HEK293T (cell line): ENCODE measurements at places on chromosomes 3 and 15.

DNA sequence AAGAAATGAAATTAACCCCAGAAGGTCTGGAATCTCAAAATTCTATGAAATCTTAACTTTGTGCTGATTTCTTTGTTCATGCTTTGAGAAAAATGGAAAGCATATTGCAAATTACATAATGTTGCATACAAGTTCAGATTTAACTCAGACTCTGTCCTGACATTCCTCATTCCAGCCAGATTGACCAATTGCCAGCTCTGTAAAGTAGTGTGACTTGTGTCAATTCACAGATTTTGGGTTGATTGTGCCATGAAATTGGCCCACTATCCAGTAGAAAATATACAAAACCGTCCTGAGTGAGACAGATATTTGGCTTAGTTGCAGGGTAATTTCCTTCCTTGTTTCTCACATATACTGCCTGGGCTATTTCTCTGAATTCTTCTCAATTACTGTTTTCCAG, 1312.6 kb downstream of the ROBO1 start:
- DNase-seq, result no peak

- DNase-seq, result no peak
These were observed 387.6 kb downstream of the ROBO2 start for GRCh38 chr3:77427528-77427927.

DNA sequence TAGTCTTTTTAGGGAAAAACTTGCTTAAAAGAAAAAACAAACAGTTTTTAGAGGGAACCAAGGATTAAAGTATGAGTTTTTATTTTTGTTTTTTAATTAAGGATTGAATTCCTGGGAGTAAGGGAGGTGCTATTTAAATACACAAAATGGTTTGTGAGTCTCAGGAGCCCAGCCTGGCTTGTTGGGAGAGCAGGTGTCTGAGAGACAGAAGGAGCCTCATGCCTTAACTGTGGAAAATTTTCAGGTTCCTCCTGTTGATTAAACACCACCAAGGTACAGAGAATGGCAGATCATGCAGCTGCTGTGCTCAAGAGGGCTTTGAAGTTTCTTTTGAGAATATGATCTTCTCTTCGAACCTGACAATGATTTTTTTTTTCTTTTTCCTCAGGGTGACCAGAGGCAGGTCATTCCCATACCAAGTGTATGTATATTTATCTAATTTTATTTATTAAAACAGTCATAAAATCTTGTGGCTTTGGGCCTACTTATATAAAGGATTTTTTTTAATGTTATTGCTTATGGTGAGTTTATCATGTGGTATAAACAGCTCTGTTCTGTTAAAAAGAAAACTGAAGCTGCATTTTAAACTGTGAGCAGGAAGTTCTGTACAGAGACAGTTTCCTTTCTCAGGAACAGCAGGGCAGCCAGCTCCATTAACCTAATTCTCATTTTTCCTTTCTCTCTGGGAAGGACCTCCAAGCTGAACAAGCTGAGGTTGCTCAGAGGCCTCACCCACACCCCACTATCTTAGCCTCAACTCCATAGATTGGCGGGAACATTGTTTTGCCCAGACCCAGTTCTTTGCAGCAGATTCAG, 33.7 kb upstream of the VILL start:
- DNase-seq, result no peak

- no peak for DNase-seq
These were observed 39.6 kb downstream of the C3orf38 start for GRCh38 chr3:88189361-88189810.

DNA sequence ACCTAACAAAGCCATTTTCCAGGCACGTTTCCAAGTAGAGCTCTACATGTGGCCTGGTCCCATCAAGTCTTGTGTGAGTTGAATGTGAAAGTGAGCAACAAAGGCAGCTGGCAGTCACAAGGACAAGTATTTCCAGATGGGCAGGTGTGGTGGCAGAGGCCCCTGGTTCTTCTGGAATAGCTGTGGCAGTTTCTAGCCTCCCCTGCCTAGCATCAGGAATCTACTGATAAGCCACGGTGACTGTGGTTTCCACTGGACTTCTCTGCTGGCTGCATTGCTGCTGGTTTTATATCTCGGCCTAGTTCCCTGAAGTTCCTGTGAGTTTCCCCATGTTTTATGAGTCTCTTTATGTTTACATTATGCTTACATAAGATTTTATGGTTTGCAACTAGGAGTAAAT, 117.7 kb downstream of the GOLIM4 start:
- DNase-seq, result peak; percentile 27

- DNase-seq, result no peak
These were observed 13.9 kb downstream of the CHST13 start for GRCh38 chr3:126537730-126538281.

GRCh38 chr3:127170814-127171213, 22.1 kb upstream of the PRR23E start:
- no peak for DNase-seq

DNA sequence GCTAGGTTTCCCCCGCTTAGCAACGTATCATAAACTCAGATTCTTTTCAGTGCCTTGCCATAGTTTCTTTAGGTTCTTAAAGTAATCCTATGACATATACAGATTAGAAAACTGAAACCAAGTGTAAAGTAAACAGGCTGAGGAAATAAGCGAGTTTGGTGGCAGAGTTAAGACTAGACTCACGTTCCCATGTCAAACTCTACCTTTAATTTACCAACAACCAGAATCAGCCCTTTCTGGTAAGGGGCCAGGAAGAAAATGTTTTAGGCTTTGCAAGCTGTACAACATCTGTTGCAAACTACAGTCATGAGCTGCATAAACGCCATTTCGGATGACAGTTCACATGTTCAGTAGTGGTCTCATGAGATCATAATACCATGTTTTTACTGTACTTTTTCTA, 128.0 kb upstream of the PRICKLE2 start:
- DNase-seq, result no peak

DNA sequence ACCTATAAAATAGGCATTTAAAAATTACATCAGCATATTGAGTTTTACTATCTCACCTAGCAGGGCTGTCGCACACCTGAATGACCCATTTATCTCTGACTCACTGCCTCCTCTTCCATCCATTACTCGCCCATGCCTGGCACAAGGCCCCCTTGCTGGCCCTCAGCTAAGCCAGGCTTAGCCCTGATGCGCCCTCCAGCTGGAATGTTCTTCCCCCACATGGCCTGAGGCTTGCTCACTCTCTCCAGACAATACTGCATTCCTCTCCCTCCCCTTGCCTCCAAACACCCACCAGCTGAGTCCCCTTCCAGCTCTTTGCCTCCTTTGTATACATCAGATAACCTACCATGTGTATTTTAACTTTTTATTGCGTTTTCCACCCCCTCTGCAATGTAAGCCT, 7.2 kb downstream of the SH3BP5 start:
- DNase-seq, result no peak

DNA sequence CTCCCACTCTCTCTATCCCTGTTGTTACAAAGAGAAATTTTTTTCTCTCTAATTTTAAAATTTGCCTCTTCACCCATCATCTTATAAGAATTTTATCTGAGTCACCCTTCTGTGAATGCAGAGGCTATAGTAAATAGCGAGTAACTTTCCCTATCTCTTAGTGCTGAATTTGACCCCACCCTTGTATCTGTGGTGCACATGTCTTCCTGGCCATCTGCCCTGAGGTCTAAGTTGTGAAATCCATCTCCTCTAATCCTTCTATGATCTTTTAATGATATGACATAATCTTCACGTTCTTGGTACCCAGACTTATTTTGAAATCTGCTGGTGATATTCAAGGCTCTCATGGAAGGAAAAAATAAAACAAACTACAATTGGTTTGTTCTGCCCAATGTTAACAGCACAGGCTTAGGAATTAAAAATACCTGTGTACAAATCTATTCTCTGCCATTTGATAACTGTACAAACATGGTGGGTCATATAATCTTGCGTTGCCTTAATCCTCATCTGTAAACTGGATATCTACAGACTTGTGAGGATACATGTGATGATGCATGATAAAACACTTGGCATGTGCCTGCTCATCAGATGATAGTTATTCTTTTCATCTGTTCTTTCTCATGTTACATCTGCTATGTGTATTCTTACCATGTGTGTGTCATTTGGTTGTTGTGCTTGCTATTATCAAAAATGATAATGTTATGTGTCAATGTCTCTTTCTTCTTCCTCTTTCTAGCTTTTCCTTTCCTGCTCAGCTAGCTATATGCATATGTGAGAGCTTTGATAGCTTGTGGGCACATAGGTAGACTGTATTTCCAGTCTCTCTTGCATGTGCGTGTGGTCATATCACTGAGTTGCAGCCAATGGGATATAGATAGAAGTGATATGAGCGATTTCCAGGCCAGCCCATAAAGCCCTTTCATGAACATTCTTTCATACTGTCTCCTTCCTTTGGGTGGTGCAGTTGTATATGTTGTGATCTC, 13.7 kb upstream of the CCR3 start:
- DNase-seq, result no peak

GRCh38 chr3:159844801-159845261, 143.8 kb upstream of the IL12A start:
- DNase-seq, result no peak

- no peak for DNase-seq
These were observed 583.0 kb downstream of the FOXP1 start for GRCh38 chr3:71000483-71000882.

- DNase-seq, result no peak
These were observed 324.0 kb downstream of the GAP43 start for GRCh38 chr3:115947325-115947724.

DNA sequence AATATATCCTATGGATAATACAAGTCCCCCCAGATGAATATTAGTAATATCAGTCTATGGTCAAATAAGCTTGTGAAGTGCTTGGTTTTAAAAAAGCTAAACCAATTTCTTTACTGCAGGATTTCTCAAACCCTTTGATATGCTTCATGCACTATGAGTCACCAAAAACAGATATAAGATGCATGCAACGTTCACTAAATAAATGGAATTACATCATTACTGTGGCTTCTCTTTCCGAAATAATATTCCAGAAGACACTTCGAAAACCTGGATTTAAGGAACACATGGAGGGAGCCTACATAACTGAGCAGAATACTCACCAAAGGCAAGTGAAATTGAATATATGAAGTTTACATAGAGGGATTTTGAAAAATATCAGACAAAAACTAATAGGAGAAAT, 126.3 kb upstream of the ABI3BP start:
- no peak for DNase-seq

DNA sequence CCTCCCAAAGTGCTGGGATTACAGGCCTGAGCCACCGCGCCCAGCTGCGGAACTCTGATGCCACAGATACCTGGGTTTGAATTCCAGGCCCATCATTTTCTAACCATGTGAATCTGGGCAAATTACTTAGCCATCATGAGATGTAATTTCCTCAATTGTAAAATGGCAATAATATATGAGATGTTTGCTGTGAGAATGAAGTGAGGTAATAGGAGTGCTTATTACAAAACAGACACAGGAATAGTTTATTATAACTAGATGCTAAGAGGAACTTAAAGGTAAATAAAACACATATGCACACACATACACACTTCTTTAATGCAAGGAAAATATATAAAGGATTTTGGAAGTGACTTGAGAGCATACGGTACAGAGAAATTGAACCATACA, 64.7 kb upstream of the TNIK start:
- no peak for DNase-seq

- no peak for DNase-seq
These were observed 644 bp upstream of the MASP1 start for GRCh38 chr3:187292181-187292580.

DNA sequence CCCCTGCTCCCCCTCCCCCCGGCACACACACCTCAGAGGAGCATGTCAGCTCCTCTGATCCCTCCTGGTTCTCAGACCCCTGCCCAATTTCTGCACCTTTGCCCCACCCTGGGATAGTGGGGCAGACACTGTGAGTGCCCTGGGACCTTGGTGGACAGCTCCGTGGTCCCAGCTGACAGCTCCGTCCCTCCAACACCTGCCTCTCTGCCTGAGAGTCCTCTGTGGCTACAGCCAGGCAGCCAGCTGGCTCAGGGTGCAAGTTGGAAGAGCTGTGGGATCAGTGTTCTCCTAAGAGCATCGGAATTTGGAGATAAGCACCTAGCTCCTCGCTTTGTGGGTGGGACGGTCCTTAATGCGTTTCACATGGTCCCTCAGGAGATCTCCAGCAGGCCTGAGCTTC, 43.7 kb upstream of the PGPEP1L start:
- DNase-seq, result no peak
